ENCODE measurements at places on chromosomes 11 and 22.

DNA sequence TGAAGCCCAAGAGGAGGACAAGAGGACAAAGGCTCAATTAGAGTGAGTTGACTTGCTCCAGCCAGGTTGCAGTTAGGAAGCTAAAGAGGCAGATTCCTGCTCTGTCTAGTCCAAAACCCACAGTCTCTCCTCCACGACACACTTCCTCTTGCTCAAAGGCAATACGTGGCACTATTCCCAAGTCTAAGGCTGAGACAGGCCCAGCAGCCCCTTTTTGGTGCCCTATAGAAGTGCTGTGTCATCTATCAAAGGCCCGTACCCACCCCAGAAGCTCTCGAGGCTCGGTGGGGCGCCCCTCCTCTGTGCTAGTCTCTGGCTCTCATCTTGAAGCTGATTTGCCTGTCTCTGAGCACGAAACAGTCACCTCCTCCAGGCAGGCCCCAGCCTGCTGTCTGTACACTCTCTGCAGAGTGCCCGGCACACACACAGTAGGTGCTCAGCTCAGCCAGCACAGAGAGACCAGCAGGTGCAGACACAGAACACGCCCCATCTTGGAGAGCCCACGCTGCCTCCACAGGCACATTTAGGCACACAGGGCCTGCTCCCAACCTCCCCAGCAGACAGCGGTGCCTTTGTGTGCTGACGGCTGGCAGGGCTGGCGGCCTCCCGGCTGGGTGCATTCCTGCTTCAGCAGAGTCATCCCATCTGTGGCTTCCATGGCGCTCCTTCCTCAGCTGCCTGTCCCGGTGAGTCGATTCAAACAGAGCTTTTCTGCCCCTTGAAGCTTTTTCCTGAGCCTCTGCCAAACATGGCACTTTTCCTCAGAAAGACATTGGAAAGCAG, 52.8 kb downstream of the MYH9 start:
- DNase-seq: no peak

GRCh38 chr11:47108214-47108613, 68.5 kb downstream of the ARFGAP2 start:
- DNase-seq: no peak

GRCh38 chr11:13012056-13012661, 3.0 kb downstream of the RASSF10 start:
- no peak for DNase-seq

DNA sequence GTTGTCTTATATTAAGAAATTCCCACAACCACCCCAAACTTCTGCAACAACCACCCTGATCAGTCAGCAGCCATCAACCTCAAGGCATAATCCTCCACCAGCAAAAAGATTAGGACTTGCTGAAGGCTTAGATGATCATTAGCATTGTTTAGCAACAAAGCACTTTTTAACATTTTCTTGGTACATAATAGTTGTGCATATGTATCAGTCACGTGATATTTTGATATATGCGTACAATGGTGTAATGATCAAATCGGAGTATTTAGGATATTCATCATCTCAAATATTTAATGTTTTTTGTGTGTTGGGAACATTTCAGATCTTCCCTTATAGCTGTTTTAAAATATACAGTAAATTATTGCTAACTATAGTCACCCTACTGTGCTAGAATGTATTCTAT, 73.5 kb upstream of the API5 start:
- no peak for DNase-seq

DNA sequence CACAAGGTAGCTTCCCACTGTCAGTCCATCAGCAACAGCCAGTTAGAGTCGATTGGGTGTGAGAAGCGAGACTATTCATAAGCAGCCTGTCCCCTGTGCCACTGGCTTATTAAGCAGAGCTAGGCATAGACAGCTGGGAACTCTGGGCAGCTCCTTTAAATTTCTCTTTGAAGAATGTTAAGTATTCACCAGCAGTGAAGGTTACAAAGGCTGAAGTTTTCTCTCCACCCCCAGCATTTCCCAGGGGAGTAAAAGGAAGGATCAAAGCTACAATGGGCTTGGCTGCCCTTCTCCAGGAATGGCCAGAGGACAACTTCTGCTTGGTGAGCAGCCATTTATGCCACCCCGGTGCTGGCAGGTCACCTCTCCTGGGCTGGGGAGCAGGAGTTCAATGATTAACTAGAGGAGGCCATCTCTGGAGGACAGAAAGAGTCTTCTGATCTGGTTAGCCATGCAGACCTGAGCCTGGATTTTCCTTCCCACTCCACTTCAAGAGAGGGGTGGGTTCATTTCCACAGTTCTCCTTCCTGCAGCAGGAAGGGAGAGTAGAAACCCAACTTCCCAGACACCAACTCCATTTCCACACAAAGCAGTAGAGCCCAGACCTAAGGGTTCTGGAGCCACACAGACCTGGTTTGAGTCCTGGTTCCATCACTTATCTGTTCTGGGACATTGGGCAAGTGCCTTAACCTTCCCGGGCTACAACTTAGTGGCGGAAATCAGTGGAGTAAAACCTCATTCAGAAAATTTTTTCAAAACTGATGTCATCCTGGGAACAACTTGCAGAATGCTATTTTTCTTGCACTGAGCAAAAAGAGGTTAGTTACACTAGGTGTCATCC, 22.6 kb downstream of the POU2AF3 start:
- no peak for DNase-seq

DNA sequence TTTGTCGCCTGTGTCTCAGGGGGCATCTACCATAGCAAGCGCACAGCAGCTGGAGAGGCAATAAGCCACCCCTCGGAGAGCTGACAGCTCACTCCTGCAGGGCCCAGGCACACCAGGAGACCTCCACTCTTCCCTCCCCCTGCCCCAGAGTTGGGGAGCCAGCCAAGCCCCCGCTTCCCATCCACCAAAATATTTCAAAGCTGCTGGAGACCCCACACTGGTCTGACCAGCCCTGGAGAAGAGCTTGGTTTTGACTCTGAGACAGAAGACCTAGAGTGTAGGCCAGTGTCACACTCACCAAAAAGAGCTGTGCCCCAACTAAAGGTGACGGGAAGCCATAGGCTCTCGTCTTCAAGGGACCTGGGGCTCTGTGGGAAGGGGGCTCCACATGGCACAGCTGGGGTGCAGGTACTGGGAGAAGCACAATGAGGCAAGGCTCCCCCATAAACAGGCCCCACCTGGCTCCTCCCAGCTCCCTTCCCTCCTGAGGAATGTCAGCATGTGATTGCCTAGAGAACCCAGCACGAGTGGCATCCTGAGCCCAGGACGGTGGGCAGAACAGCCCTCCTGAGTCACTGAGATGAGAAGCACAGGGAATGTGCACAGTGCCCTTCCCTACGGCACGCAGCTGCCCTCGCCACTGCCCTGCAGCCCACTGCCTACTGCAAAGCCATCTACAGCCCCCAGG, 5.8 kb upstream of the GNAZ start:
- DNase-seq: no peak

DNA sequence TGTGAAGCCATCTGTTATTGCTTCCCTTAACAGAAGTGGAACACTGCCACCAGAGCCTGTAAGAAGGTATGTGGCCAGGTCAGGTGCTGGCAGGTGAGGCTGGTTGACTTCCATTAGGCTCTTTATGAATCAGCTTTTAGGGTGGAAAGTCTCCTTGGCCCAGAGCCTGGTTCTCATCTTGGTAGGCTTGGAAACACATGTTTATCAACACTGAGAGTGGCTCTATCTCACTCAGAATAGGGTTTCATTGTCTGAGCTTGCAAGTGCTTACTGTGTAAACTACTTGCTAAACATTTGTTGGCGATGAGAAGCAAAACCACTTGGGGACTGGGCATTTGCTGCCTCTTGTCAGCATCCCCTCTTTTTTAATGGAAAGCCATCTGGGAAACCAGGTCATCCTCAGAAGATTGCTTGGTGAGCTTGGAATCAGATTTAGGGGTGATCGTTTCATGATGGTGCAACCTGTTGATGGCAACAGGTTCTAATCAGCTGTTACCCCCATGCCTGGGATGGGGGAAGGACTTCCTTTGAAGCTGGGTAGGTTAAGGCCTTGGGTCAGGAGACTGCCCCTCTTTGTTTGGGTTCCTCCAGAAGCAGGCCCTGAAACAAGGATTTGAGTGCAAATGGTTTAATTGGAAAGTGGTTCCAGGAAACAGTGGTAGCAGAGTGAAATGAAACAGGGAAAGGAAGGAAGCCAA, 75.0 kb upstream of the AMPD3 start:
- DNase-seq: no peak

DNA sequence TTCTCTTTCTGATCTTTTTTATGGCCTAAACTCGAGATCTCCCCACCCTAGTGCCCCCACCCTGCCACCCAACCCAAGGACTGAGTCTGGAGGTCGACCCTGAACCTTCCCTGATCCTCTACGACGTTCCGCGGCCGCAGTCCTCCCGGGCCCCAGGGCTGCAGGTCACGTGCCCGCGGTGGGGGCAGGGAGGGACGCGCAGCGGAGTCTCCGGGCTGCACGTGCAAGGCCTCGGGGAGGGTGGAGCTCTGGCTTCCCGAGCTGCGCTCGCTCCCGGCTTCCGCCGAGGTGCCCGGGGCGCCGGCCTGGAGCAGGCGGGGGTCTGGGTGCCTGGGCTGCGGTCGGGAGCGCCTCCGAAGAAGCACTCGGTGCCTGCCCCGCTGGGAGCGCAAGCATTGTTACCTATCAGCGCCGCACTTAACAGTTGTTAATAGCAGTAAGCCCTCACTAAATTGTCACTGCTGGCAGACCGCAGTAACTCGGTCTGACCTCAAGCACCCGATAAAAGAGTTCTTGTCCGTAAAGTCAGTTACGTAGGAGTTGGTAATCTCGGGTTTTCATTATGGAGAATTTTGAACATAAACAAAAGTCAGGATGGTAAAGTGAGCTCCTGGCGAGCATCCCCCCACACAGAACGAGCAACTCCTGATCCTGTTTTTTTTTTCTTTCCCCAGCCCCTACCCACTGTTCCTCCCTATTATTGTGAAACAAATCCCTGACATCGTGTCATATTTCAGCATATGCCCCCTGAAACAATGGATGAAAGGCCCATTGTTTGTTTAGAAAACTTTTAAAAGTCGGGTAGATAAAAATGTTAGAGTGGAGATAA, 69.7 kb upstream of the EP300 start:
- peak; percentile 17 for DNase-seq

DNA sequence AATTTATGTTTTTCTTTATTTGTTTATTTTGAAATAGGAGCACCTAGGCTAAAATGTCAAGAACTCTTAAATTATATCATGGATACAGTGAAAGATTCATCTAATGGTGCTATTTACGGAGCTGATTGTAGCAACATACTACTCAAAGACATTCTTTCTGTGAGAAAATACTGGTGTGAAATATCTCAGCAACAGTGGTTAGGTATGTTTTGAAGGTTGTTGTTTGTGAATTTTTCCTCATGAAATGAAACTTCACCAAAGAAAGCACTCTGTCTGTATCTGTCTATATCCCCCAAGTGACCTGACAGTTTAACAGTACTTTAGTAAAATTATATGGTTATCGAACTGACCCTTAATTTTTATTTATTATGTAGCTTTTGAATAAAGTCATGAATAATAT, 12.8 kb downstream of the ATM start:
- DNase-seq: no peak

DNA sequence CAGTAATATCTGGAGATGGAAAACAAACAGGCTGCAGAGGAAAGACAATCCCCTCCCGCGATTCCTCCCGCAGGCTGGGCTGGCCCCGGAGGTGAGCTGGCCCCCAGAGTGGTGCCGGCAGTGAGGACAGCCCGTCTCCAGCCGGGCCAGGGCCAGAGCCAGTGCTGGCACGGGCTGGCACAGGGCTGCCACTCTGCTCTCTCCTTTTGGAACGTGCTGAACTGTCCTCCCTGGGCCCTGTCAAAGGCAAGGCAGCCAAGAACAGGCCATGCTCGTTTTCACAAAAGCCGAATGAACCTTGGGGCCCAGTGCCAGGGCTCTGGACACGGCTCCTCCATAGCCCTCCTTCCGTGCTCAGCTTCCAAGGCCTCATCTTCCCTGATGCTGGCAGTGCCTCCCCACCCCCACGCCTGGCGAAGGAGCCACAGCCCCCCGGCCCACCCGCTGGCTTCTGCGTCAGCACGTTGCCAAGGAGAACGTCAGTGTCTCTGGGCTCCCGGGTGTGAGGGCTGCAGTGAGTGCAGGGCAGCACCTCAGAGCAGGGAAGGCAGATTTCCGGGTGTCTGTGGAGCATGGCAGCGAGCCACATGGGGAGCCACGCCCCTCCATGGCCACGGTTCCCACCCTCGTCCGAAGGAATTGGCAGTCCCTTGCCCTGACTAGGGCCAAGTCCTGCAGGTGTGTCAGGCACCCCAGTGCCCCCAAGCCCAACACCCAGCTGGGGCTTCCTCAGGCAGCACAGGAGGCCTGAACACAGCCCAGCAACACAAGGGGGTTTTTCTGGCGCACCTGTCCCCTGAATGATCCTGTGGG, 28.6 kb downstream of the GNAZ start:
- no peak for DNase-seq

GRCh38 chr11:20342347-20343141, 21.0 kb upstream of the HTATIP2 start:
- DNase-seq: no peak

DNA sequence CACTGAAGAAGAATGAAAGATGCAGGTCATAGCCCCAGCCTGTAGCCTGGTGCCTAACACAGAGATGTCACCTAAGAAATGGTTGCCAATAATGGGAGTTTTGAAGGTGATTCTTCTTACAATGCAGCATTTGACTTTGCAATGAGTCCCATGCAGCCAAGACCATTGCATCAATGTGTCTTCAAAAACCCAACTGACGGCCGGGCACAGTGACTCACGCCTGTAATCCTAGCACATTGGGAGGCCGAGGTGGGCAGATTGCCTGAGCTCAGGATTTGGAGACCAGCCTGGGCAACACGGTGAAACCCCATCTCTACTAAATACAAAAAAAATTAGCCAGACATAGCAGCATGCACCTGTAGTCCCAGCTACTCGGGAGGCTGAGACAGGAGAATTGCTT, 89.3 kb upstream of the ASPHD2 start:
- no peak for DNase-seq

DNA sequence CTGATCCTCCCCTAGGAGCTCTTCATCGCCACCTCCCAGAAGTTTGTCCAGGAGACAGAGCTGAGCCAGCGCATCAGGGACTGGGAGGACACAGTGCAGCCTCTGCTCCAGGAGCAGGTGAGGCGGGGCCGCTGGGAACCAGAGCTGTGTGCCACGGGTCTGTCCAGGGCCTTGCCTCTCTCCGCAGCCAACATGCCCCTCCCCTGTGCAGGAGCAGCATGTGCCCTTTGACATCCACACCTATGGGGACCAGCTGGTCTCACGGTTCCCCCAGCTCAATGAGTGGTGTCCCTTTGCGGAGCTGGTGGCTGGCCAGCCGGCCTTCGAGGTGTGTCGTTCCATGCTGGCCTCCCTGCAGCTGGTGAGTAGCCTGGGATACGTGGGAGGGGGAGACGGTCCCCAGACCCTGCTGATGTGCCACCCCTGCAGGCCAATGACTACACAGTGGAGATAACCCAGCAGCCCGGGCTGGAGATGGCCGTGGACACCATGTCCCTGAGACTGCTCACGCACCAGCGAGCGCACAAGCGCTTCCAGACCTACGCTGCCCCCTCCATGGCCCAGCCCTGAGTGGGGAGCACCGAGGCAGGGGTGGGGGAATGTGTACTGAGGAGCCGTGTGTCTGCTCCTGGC, 2.5 kb downstream of the SCO2 start:
- DNase-seq: no peak

All from NCI-H2081 treated with DMSO at 0.1 percent for 48 hours (cell line).